Osteocyte (in vitro differentiated cells): ENCODE measurements at places on chromosomes 3 and 15. TPM values are rescaled to one million over a fixed set of nuclear protein-coding genes. Genes with fewer than 3 reads are reported as not detected.

Gene UBAP1L
- 5.1 and 5.4 TPM in 2 replicates for total RNA-seq

Gene IGSF11
- total RNA-seq, result not detected in 2 replicates

Gene LRRC31
- total RNA-seq, result not detected in 2 replicates

Gene GHSR
- total RNA-seq, result not detected in 2 replicates

Gene CLSTN2
- total RNA-seq, result 143 and 161 TPM in 2 replicates

Gene OR4M2
- total RNA-seq, result not detected in 2 replicates

Gene MME
- 13.9 and 14.5 TPM in 2 replicates for total RNA-seq

Gene CADM2
- 1.5 and 2.2 TPM in 2 replicates for total RNA-seq

Gene CP
- 0.32 TPM in 1 of 2 replicates, not detected in the other for total RNA-seq

DNA sequence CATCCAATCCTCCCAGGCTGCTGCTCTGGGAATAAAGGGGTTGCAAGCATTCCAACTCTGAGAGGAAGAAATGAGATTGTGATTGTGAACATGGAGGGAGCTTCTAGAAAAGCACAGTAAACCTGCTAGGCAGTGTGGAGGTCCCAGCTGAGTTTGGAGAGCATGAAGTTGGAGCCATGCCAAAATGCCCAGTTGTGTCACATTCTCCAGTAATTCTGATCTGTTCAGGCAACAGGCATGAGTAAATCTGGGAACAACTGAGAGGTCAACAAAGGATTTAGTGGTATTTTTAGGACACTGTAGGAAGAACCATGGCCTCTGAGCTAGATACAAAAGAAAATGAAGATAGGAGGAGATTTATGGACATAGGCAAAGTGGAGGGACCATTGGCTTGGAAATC lies 74.7 kb downstream of the CYP19A1 start:
- H3K4me1 ChIP-seq, result peaks cover 8% of the 10 kb centered on the region
- H3K4me3 ChIP-seq, result no peak overlapping the region
- H3K27me3 ChIP-seq, result peaks cover 41% of the 10 kb centered on the region
- H3K27ac ChIP-seq, result no peak overlapping the region

GRCh38 chr3:115626006-115626409 lies 2.7 kb downstream of the GAP43 start:
- no peak overlapping the region for H3K4me3 ChIP-seq
- H3K4me1 ChIP-seq, result peaks cover 15% of the 10 kb centered on the region
- no peaks in the 10 kb centered on the region for H3K36me3 ChIP-seq
- DNase-seq, result no peak

- no peaks in the 10 kb centered on the region for H3K36me3 ChIP-seq
- no peaks in the 10 kb centered on the region for H3K4me1 ChIP-seq
- DNase-seq, result no peak
- H3K27ac ChIP-seq, result no peak overlapping the region
- H3K27me3 ChIP-seq, result peaks cover 18% of the 10 kb centered on the region
Measured at GRCh38 chr15:50415752-50416404, 8.3 kb upstream of the USP8 start.

DNA sequence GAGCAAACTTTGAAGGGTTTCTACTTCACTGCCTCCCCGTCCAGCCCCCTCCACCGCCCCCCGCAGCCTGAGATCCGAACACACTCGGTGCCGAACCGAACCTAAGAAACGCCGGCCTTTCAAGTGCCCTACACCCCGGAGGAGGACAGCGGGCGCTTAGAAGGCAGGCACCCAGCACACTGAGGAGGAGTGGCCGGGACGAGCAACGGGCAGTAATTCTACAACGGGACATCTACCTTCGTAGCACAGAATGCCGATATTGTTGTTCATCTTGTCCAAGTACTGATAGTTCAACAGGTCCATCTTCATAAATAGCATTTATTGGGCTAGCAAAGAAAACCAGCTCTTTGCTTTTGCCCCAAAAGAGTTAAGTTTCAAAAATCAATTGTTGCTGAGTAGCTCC lies 513 bp downstream of the VGLL4 start:
- H3K36me3 ChIP-seq, result peaks cover 23% of the 10 kb centered on the region
- H3K4me3 ChIP-seq, result peak overlapping the region; percentile 98
- peaks cover 46% of the 10 kb centered on the region for H3K4me1 ChIP-seq

- peak overlapping the region; percentile 54 for H3K27ac ChIP-seq
- H3K27me3 ChIP-seq, result no peaks in the 10 kb centered on the region
- H3K4me3 ChIP-seq, result no peak overlapping the region
- H3K36me3 ChIP-seq, result peaks cover 5% of the 10 kb centered on the region
- DNase-seq, result no peak
Measured at GRCh38 chr3:13575459-13576061, 26.6 kb downstream of the FBLN2 start.

- H3K27me3 ChIP-seq, result peaks cover 52% of the 10 kb centered on the region
- H3K4me3 ChIP-seq, result no peak overlapping the region
- no peak overlapping the region for H3K27ac ChIP-seq
- H3K4me1 ChIP-seq, result no peaks in the 10 kb centered on the region
Measured at GRCh38 chr15:76321171-76321570, 9.9 kb upstream of the ETFA start.

DNA sequence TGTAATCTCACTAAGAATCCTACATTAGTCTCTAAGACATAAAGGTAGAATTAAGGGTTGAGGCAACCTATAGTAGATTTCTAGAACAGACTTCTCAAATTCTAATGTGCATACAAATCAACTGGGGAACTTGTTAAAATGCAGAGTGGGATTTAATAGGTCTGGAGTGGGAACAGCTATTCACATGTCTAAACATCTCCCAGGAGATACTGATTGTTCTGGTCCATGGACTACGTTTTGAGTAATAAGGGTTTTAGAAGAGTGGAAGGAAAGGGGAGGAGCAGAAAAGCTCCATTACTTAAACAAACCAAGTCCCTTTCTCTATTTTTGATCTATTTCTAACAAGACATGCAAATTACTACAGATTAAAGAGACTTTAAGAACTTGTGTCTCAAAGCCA lies 524.8 kb downstream of the TUSC7 start:
- no peaks in the 10 kb centered on the region for H3K4me1 ChIP-seq
- H3K27me3 ChIP-seq, result no peaks in the 10 kb centered on the region
- H3K36me3 ChIP-seq, result no peaks in the 10 kb centered on the region

GRCh38 chr3:126557761-126558160 lies 971 bp downstream of the C3orf22 start:
- H3K27me3 ChIP-seq, result peaks cover 26% of the 10 kb centered on the region
- no peaks in the 10 kb centered on the region for H3K36me3 ChIP-seq
- peak; percentile 80 for DNase-seq
- no peak overlapping the region for H3K27ac ChIP-seq
- H3K4me1 ChIP-seq, result no peaks in the 10 kb centered on the region
- no peak overlapping the region for H3K4me3 ChIP-seq

GRCh38 chr15:48861813-48862431 lies 16.0 kb upstream of the EID1 start:
- no peaks in the 10 kb centered on the region for H3K27me3 ChIP-seq
- H3K4me3 ChIP-seq, result no peak overlapping the region
- DNase-seq, result no peak
- H3K4me1 ChIP-seq, result peaks cover 42% of the 10 kb centered on the region

DNA sequence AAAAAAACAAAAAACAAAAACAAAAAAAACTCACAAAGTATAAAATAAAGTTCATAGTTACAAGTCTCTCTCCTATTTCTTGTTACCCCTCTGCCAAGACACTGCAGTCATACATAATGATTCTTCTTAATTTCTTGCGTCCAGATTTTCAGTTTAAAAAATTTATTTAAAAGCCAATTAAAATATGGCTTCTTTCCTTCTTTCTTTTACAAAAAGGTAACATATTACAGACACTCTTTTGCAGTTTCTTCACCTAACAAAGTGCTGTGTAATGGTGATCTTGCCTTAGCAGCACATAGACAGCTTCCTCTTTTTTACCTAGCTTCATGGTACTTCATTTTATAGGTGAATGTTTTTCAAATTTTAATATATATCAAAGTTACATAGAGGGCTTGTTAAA lies 136.1 kb upstream of the SGO1 start:
- H3K4me1 ChIP-seq, result no peaks in the 10 kb centered on the region
- no peak overlapping the region for H3K27ac ChIP-seq
- H3K27me3 ChIP-seq, result no peaks in the 10 kb centered on the region
- DNase-seq, result no peak
- H3K36me3 ChIP-seq, result no peaks in the 10 kb centered on the region

GRCh38 chr3:33391255-33391995 lies 48.8 kb downstream of the UBP1 start:
- DNase-seq, result no peak
- H3K4me3 ChIP-seq, result no peak overlapping the region
- H3K36me3 ChIP-seq, result peaks cover 48% of the 10 kb centered on the region
- H3K4me1 ChIP-seq, result peaks cover 48% of the 10 kb centered on the region

GRCh38 chr3:73781541-73781940 lies 156.8 kb upstream of the PDZRN3 start:
- peak overlapping the region; percentile 61 for H3K27ac ChIP-seq
- no peaks in the 10 kb centered on the region for H3K27me3 ChIP-seq
- DNase-seq, result no peak
- no peaks in the 10 kb centered on the region for H3K36me3 ChIP-seq
- H3K4me3 ChIP-seq, result no peak overlapping the region
- H3K4me1 ChIP-seq, result peaks cover 35% of the 10 kb centered on the region

DNA sequence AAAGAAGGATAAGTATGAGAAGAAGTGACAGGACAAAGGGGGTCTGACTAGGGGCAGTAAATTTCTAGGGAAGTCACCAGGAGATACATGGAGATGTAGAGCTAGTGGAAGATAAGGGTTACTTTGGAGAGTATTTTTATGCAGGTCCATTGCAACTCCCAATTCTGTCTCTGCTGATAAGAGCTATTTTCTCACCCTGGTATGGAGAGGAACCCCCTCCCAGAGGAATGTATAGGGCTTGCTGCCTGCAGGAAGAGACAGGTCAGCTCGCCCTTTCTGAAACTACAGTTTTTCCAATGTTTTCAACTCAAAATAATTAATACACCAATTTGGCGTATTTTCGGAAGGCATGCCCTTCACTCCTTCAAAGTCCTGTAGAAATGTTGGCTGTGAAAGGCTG lies 11.4 kb upstream of the CORO2B start:
- DNase-seq, result no peak
- peaks cover 2% of the 10 kb centered on the region for H3K27me3 ChIP-seq
- no peak overlapping the region for H3K27ac ChIP-seq
- H3K36me3 ChIP-seq, result no peaks in the 10 kb centered on the region

DNA sequence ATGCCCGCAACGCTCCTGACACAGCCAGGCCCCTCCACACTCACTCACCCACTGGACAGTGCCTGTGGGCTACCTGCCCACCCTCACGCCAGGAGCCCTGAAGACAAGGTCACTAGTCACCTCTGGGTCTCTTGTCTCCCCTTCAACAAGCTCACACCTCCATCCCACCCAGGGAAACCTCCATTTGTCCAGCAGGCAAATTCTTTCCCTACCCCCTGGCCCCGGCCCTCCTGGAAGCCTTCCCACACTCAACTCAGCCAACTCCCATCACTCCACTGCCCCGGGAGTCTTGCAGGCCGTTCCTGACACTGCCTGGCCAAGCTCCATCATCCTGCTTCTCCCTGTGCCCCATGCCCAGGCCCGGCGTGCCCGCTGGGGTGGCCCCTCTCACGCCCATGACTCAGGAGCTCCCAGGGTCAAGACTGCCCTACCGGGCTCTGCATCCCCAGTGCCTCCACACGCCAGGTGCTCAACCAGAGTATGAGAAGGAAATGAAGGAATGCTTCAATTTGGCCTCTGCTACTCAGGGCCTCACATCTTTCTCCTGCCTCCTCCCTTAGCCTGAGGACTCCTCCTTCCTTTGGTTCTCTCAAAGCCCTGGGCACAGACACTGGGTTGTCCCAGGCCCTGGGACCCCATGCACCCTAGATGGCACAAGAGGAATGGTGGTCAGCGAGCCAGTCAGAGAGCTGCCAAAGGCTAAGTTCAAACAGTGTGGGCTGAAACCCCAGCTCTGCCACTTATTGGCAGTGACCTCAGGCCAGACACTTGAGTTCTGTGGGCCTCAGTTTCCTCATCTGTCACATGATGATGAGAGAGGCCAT lies 88.6 kb downstream of the SEC22A start:
- peaks cover 8% of the 10 kb centered on the region for H3K36me3 ChIP-seq
- peaks cover 11% of the 10 kb centered on the region for H3K27me3 ChIP-seq
- no peak overlapping the region for H3K27ac ChIP-seq
- peak; percentile 78 for DNase-seq
- no peak overlapping the region for H3K4me3 ChIP-seq

GRCh38 chr15:67792250-67792942 lies 32.9 kb upstream of the SKOR1 start:
- no peak overlapping the region for H3K4me3 ChIP-seq
- H3K27me3 ChIP-seq, result no peaks in the 10 kb centered on the region
- H3K4me1 ChIP-seq, result peaks cover 16% of the 10 kb centered on the region
- peak; percentile 23 for DNase-seq

- H3K36me3 ChIP-seq, result no peaks in the 10 kb centered on the region
- peaks cover 41% of the 10 kb centered on the region for H3K4me1 ChIP-seq
- H3K27me3 ChIP-seq, result no peaks in the 10 kb centered on the region
- no peak overlapping the region for H3K27ac ChIP-seq
Measured at GRCh38 chr3:190192087-190192486, 71.4 kb upstream of the P3H2 start.

DNA sequence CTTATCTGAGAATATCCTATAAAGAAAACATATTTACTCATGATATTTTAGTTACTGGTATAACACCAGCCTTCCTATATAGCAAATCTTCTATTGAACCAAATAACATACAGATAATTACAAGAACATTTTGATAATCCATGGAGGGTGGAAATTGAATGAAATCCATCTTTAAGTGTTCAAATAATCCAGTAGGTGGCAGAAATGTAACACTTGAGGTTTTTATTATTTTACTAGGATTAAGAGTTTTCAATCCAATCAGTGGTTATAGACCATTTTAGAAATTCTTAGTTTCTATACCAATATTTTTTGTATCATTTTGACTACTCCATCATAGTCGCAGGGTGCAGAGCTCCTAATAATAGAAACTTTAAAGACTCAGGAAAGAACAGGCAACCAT lies 101.9 kb upstream of the KCNH8 start:
- H3K27me3 ChIP-seq, result no peaks in the 10 kb centered on the region
- no peak overlapping the region for H3K27ac ChIP-seq
- H3K4me1 ChIP-seq, result no peaks in the 10 kb centered on the region
- no peaks in the 10 kb centered on the region for H3K36me3 ChIP-seq

DNA sequence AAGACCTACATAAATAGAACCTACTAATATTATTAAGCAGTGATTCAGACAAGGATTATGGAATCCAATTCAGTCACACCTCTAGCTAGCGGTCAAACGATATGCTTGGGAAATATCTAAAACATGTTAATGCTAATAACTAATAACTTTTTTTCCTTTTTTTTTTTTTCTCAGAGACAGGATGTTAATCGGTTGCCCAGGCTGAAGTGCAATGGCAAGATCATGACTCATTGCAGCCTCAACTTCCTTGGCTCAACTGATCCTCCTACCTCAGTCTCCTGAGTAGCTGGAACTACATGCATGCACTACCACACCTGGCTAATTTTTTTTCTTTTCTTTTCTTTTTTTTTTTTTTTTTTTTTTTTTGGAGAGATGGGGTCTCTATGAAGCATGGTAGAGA lies 124.1 kb downstream of the NR2E3 start:
- H3K4me1 ChIP-seq, result no peaks in the 10 kb centered on the region
- no peak overlapping the region for H3K4me3 ChIP-seq
- peaks cover 52% of the 10 kb centered on the region for H3K36me3 ChIP-seq
- H3K27ac ChIP-seq, result no peak overlapping the region
- H3K27me3 ChIP-seq, result no peaks in the 10 kb centered on the region

DNA sequence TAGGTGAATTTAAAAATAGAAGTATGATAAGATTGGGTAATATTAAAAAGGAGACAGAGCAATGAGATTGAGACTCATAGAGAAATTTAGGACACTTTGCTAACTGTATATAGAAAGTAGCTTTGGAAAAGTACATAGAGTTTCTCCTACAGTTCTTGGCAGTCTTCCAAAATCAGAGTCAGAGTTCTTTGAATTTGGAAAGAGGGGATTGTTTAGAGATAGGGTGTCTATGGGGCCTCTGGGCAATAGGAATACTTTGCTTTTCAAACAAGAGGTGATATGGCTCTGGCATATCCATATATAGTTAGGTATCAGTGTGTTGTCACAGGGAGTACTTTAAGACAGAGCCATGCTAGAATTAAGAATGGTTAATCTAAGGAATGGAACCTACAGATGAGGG lies 477.1 kb upstream of the KCNMB2 start:
- no peak overlapping the region for H3K27ac ChIP-seq
- H3K4me1 ChIP-seq, result peaks cover 4% of the 10 kb centered on the region
- no peak overlapping the region for H3K4me3 ChIP-seq
- no peaks in the 10 kb centered on the region for H3K27me3 ChIP-seq
- no peaks in the 10 kb centered on the region for H3K36me3 ChIP-seq
